D721Med (cell line): ENCODE measurements at places on chromosomes 12 and 14.

DNA sequence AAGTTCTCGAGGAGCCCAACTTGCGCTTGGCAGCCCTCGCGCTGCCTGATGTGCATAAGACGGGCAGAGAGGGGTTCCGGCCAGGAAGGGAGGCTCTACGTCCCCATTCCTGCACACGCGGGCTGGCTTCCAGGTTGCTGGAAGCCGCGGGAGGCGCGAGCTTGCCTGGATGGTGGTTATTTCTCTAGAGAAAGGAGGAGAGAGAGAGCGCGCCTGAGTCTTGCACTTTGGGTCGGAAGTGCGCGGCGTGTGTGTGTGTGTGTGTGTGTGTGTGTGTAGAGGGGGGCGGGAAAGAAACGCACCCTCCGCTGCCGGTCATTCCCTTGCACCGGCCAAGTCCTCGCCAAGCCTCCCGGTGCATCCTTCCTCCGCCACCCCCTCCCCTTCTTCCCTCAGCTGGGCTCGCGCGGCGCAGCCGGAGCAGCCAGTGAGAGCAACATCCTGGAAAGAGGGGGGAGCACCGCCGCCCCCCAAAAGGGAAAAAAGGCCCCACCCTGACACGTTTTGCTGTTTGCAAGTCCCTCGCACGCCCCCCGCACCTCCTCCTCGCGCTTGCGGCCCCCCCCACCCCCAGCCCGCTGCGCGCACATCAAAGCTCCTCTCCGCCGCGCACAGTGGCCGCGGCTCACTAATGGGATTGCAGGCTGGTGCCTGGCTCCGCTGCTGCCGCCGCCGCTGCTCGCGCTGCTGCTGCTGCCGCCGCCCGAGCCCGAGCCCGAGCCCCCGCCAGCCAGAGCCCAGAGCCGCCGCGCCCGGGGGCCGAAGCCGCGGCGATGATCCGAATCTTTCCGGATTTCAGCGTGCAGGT, 4.4 kb upstream of the NPAS3 start:
- DNase-seq: peak; percentile 64

DNA sequence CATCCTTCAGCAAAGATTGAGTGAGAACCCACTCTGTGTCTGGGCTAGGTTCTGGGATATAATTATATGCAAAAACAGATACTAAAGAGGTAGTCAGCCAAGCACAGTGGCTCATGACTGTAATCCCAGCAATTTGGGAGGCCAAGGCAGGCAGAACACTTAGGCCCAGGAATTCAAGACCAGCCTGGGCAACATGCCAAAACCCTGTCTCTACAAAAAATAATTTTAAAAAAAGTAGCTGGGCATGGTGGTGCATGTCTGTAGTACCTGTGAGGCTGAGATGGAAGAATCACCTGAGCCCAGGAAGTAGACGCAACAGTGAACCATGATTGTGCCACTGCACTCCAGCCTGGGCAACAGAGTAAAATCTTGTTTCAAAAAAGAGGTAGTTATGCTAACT, 237.5 kb upstream of the HMGA2 start:
- no peak for DNase-seq

GRCh38 chr14:95275494-95275893, 44.2 kb downstream of the CLMN start:
- no peak for DNase-seq

- DNase-seq: no peak
These were observed 299.1 kb downstream of the BTG1 start for GRCh38 chr12:91846466-91847055.

DNA sequence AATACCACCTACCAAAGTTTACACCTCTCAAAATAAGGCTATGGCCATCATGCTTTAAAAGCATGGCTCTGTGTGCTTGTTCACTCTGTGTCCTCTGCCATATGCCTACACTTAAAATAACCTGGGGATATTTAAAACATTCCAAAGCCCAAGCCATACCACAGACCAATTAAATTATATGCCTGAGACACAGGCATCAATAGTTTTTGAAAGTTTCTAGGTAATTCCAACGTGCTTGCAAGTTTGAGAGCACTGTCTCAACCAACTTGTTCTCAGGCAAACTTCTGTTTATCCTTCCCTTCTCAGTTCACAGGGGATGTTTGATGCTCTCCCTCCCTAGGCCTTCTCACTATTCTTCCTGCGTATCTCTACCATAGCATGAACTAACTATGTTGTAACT, 3.4 kb upstream of the FRMD6 start:
- DNase-seq: no peak

GRCh38 chr12:52801773-52802172, 5.9 kb upstream of the KRT3 start:
- no peak for DNase-seq

GRCh38 chr12:45168976-45169375, 46.9 kb upstream of the ANO6 start:
- no peak for DNase-seq

GRCh38 chr12:105352940-105353635, 22.6 kb downstream of the C12orf75 start:
- no peak for DNase-seq

DNA sequence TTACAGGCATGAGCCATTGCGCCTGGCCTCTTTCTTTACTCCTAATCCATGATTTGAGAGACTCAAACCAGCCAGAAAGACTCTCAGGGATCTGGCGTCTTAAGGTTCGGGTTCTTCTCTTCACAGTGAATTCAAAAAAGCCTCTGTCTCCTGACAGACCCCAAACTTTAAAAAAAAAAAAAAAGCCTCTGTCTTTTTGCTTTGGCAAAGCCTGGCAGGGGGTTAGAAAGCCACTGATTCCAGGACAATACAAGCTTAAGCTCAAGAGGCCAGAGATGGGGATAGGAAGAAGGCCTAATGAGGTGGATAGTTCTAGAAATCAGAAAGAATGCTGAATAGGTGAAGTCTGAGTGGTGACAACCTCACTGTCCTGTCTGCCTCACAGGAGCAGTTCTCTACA, 8.8 kb downstream of the NRIP2 start:
- DNase-seq: no peak

- no peak for DNase-seq
These were observed 120.0 kb downstream of the PRICKLE1 start for GRCh38 chr12:42469355-42470175.

DNA sequence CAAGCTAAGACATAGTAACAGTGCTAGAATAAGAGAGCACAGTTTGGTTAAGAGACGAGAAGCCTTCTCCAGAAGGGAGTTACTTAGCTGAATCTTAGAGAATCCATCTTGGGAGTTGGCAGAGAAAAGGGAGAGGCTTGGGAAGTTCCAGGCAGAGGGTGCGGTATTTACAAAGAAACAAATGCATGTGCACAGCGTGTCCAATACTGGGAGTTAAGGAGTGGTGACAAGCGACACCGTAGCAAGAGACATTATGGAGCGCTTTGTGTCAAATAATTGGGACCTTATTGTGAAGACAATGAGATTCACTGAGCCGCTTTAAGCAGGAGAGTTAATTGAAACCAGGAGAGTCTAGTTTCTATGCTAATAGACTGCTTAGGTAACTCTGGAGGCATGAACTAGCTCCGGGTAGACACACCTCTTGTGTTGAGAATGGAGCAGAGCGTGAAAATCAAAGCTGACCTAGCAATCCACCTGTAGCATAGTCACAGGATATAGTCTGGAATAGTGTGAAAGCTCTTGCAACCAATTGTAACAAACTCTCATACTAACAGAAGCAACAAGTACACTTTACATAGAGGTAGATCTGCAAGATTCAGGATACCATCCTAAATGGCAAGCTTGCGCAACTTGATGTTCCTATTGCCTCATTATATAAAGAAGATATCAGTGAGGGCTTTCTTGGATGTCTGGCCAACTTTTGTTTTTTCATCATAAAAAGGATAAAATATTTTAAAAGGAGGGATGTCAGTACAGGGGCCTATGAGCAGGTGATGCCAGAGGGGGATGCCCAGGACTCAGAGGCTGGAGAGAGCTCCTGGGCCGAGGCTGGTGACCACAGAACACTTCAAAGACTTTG, 5.3 kb downstream of the ALDH1L2 start:
- no peak for DNase-seq

DNA sequence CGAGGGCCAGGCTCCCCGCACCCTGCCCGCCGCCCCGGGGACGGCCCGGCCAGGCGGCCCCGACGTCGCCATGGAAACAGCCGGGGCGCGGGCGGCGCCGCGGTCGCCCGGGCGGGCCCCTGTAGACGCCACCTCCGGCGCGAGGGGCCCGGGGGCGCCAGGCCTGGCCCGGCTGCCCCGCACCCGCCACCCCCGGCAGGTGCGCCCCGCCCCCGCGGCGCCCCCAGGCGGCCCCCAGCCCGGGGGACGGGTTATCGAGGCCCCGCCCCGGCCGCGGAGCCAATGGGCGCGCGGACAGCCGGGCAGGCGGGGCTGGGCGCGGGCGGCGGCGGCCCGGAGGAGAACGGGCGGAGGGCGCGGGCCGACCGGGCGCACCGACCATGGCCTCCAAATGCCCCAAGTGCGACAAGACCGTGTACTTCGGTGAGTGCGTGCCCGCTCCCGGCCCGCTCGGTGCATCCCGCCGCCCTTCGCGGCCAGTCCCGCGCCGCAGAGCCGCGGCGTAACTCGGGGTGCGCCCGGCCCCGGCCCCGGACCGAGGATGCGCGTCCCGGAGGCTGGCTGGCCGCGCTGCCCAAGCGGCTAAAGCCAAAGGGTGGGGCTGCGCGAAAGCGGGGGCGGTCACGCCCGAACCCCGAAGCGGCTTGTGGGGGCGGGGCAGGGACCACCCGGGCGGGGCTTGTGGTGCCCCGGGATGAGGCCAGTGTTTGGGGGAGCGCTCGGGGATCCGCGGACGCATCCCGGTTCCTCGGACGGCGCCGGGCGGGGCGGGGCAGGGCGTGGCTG, at the start of gene CRIP2:
Gene CRIP2 (plus strand): TSS at position 339 of the 786 bp plus-strand sequence. CDS start 42 bp downstream, at position 381.
- peak; percentile 95 for DNase-seq

DNA sequence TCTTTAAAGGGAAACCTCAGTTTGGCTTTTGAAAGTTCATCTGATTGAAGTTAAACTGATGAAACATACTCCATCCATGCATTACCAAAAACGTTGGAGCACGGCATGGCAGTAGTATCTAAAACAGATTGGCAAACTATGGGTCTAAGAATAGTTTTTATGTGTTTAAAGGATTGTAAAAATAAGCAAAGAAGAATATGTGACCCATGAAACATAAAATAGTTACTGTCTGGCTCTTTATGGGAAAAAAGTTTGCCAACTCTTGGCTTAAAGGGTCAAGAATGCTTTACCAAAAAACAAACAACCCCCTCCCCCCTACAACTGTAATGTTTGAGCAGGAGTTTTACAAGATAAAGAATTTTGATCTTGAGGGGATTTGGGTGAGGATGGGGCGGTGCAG, 32.6 kb downstream of the TRAF3 start:
- DNase-seq: no peak

DNA sequence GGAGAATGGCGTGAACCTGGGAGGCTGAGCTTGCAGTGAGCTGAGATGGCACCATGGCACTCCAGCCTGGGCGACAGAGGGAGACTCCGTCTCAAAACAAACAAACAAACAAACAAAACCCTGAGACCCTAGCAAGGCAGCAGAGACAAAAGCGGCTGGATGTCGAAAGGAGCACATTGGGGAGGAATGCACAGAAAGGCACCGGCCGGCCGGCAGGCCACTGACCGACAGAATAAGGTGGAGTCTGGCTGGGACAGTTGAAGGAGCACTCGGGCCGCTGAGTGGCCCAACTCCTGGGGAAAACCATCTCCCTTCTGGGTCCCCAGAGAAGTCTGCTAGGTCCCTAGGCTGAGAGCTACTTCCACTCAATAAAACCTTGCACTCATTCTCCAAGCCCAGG, 256.2 kb downstream of the KIF21A start:
- no peak for DNase-seq

DNA sequence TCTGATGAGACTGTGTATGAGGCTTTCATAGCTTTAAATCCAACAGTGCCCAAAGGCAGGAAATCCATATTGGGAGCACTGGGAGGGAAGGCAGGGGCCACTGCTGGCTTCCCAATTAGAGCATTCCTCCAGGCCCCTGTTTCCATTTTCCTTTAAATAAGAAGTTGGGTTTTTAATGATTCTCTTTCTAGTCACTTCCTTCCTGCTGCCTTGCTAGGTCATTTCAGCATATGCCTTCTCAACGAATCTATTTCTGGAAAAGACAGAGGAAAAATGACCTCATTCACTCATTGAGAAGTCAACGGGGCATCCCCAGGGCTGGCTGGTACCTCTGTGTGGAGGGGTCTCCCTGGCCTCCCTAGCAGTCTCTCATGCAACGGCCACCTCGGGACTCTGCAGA, 43.5 kb downstream of the IGF1 start:
- no peak for DNase-seq

- DNase-seq: no peak
These were observed 26.0 kb upstream of the TMTC2 start for GRCh38 chr12:82660541-82661325.
